ENCODE measurements at places on chromosomes 6 and 20. TPM values are rescaled to one million over a fixed set of nuclear protein-coding genes. Genes with fewer than 3 reads are reported as not detected.
A peak's percentile ranks its signal among the peaks of the same experiment; 100 is the strongest.

- no peak for DNase-seq
Measured at GRCh38 chr6:7041511-7042026, 66.2 kb upstream of the RREB1 start.

- DNase-seq: no peak
Measured at GRCh38 chr20:20410678-20411077, 42.8 kb downstream of the INSM1 start.

GRCh38 chr20:19913927-19914614, 103.1 kb upstream of the NAA20 start:
- peak; percentile 50 for DNase-seq

DNA sequence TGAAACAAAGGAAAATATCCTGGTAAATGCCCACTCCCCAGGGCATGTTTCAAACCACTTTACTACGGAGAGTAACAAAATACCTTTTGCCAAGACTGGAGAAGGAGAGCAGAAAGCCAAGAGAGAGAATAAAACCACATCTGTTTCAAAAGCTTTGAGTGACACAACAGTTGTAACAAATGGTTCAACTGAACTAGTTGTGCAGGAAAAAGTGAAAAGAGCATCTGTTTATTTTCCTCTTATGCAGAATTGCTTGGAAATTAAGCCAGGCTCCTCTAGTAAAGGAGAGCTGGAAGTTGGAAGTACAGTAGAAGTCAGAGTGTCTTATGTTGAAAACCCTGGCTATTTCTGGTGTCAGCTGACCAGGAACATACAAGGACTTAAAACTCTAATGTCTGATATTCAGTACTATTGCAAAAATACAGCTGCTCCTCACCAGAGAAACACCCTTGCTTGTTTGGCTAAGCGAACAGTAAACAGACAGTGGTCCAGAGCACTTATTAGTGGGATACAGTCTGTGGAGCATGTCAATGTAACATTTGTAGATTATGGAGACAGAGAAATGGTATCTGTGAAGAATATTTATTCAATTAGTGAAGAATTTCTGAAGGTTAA, 2.6 kb downstream of the TDRD6 start:
- no peak for DNase-seq

DNA sequence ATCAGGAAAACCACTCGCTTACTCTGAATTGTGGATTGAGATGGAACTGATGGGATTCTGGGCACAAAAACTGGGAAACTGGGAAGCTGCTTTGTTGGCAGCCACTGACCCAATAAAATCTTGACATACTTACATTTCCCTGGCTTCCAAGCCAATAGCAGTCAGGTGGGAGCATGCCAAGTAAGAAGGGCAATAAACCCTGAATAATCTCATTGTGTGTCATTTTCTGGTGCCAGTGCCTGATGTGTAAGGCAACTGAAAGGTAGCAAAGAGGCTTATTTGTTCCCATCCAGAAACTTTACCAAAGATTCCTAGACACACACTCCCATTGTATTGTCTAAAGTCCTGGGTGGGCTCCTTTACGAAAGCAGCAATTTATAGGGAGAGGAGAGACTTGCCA, 93.2 kb downstream of the TBX18 start:
- peak; percentile 45 for DNase-seq

DNA sequence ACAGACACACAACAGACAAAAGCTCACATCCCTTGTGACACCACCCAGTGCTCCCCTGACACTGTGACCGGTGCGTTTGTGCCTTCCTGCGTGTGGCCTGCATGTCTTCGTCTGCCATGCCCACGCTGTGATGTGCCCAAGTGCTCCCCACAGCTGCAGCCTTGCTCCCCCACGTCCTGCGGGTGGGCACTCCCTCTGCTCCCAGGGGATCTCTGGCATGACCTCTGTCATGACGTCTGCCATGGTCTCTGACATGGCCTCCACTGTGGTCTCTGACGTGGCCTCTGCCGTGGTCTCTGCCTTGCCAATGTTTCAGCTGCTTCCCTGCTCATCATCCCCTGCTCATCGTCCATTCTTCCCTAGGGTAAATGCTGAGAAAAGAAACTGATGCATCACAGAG, 200.9 kb downstream of the DLL1 start:
- DNase-seq: no peak

DNA sequence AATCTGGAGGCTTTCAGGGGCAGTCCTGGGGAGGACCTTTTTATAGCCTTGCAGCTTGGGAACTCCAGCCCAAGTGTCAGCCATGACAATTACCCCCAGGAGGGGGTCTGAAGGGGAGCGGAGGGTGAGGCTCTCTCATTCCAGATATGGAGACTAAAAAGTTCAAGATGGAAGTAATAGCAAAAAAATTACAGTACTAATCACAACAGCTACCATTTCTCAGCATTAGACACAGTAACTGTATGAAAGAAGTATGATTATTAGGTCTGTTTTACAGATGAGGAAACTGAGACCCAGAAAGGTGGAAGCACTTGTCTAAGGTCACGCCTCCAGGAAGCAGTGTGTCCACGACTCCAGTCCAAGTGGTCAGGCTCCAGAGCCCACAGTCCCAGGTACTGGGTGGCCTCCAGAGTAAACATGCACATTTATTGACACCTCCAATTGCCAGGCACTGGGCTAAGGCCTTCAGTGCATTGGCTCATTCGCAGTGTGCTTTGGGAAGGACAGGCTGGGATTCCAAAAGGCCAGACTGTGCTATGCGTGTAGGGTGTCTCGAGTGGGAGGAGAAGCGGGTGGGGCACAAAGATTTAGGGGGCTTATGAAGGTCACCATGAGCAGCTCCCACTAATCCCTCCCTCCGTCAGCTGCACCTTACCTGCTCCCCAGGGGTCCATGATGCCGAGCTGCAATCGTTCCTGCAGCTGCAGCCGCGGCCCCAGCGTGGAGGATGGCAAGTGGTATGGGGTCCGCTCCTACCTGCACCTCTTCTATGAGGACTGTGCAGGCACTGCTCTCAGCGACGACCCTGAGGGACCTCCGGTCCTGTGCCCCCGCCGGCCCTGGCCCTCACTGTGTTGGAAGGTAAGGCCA, 2.3 kb downstream of the NRSN2 start:
- no peak for DNase-seq

GRCh38 chr6:40160826-40161225, 226.6 kb upstream of the MOCS1 start:
- DNase-seq: no peak

- DNase-seq: no peak
Measured at GRCh38 chr20:50295762-50296449, 105.3 kb downstream of the CEBPB start.

GRCh38 chr6:98116455-98116854, 717.9 kb upstream of the POU3F2 start:
- DNase-seq: no peak

GRCh38 chr6:42239333-42239732, 21.7 kb upstream of the MRPS10 start:
- no peak for DNase-seq

GRCh38 chr6:119649531-119649930, 300.0 kb upstream of the MAN1A1 start:
- DNase-seq: no peak

DNA sequence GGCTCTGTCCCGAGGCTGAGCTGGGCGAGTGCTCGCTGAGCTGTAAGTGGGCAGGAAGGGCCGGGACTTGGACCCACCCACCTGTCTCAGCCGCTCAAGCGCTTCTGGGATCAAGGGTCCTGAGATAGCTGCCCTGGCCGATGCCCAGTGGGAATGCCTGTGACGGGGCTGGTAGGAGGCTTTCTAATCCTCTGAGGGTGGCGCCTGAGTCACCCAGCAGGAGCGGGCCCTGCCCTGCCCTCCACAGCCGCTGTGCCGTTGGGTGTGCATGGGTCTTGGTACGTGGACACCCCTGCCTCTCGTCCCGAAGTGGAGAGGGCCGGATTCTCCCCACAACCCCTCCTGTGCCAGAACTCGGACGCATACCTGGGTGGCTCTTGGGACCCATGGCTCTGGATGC, 43.1 kb upstream of the GATA5 start:
- DNase-seq: no peak

DNA sequence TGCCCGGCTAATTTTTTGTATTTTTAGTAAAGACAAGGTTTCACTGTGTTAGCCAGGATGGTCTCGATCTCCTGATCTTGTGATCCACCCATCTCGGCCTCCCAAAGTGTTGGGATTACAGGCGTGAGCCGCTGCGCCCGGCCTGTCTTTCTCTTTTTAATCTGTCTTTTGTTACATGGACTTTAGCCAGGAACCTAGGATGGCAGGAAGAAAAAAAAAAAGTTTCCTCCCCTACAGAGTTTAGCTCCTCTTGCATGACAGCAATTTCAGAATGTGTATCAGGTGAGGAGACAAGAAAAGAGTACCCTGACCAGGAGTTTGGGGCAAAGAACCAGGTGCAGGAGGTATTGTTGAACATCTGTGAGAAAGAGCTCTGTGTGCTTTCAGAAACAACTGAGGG, 21.4 kb upstream of the TXLNB start:
- DNase-seq: no peak

DNA sequence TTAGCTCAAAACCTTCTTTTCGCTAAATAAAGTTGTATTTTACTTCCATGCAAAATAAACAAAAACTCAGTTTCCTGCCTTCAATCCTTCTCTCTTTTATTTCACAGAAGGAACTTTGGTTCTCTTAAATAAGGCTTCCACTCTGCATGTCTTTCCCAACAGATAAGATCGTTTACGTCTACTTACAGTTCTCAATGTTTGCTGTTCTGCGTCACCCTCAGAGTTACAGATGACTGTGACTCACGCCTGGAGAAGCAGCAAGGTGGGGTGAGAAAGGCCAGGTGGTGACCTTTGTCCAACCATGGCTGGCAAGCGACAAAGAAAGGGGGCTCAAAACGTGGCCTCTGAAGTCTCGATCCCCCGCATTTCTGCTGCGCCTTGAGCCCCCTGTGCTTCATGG, 51.4 kb upstream of the RPS6KA2 start:
- no peak for DNase-seq

The DOK5 gene
- total RNA-seq: 4.0 TPM

The ELOVL5 gene
- total RNA-seq: 112 TPM

The MTO1 gene
- 44.7 TPM for total RNA-seq

The PNLDC1 gene
- not detected for total RNA-seq
